Bone marrow (tissue), 2 donors: ENCODE measurements at places on chromosomes 2 and 18.
A peak's percentile ranks its signal among the peaks of the same experiment; 100 is the strongest.

DNA sequence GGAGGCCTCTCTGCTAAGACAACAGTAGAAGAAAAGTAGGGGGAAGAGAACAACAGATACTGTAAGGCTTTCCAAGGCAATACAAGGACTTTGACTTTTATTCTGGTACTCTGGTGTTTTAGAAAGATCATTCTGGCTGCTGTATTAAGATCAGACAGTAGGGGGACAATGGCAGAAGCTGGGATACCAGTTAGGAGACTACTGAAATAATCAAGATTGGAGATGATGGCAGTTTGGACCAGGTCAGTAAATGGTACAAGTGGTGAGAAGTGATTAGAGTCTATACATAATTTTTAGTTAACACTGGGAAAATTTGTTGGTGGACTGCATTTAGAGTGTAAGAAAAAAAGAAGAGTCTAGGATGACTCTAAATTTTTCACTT, 139.7 kb downstream of the ROCK1 start:
- peak; percentile 33 for DNase-seq

GRCh38 chr2:154402213-154402612, 296.3 kb upstream of the KCNJ3 start:
- no peak for DNase-seq

DNA sequence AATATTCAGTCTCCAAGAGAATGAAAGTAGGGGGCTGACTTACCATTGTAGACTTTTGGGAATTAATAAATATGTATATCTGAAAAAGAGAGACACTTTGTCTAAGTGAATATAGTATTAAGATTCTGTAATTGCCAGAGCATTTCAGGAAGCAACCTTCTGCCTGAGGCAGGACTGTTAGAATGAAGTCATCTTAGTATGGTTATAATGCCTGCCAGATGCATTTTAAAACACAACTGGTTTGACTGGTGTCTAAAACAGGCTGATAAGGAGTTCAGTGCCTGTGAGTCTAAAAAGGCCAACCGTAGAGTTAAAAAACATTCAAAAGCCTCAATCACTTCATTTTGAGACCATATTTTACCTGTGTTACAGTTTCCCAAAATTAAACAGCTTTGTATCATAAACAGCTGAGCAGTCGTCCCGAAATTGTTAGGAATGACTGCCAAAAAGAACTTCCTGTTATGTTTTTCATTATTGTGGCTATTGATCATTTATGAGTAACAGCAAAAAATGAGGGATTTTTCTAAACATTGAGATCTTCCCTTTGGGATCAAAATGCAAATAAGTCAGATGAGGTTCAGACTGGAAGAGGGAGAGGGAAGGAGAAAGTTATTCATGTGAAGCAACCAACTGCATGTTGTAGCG, 443.9 kb downstream of the PID1 start:
- no peak for DNase-seq

GRCh38 chr2:156325688-156326525, 6.6 kb downstream of the NR4A2 start:
- no peak for DNase-seq

- no peak for DNase-seq
Observed at GRCh38 chr2:164903951-164904350, 51.4 kb downstream of the SLC38A11 start.

- no peak for DNase-seq
Observed at GRCh38 chr2:217790195-217790594, 212.6 kb downstream of the TNS1 start.
